ENCODE measurements at places on chromosomes 6 and 20.

DNA sequence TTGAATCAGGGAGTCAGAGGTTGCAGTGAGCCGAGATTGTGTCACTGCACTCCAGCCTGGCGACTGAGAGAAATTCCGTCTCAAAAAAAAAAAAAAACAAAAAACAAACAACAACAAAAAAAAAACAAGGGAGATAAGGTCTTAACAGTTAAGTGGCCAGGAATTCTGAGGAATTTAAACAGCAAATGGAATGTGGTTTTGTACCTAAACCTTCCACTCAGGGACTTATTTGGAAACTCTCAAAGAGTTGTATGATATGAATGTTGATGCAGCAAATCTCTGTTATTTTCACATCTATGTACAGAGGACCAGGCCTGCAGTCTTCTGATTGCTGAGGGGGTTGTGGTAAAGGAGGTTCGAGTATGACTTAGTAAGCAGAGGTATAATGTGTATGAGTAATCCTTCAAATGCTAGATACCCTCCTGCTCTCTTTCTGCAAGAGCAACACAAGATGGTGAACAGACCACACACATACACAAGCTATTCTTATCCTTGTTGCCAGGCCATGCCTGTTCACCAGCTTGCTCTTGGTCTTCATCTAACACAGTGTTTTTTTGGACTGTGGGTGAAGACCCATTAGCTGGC is 174.9 kb upstream of the SCGN start:
- no peak for DNase-seq

DNA sequence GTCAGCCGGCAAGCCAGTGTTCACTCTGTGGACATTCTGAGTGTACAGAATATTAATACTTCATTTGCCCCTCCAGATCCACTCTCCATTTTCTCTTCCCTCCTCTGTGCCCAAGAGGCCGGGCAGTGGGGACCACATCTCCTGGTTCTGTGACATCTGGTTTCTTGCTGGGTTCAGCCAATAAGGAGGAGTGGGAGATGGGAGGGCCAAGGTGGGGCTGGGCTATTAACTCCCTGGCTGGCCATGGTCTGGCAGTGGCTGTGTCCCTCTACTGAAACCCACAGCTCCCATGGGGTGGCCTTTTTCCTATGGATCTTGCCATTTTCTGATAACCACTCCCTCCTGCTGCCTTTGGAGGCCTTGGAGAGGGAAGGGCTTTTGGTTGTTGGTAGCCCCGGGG is 30.0 kb upstream of the SALL4 start:
- DNase-seq: no peak

DNA sequence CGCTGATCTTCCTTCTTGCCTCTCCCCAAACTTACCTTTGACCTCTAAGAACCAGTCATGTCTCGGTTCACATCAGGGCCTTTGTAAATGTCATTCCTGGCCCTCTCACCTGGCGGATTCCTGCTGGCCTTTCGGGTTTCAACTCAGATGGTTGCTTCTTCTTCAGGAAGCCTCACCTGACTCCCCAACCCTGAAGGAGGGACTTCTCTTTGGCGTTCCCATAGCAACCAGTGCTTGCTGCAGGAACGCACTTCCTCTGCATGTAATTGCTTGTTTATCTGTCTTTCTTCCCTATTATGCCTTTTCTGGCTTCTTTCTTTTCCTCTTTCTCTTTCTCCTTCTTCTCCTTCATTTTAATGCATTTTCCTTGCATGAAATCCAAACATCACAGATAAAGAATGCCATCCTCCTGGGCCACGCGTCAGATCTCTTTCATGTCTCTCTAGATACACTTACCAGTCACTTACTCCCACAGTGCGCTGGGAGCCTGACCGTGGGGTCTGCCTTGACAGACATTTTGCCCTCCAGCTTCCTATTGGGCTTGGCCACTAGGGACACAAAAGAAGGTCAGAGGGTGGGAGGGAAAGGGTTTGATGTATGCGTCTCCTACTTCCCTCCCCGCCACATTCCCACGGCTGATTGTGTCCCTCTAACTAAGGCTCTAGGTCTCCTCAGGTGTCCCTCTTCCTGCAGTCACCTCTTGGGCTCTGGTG is 295.7 kb upstream of the TSHZ2 start:
- no peak for DNase-seq

DNA sequence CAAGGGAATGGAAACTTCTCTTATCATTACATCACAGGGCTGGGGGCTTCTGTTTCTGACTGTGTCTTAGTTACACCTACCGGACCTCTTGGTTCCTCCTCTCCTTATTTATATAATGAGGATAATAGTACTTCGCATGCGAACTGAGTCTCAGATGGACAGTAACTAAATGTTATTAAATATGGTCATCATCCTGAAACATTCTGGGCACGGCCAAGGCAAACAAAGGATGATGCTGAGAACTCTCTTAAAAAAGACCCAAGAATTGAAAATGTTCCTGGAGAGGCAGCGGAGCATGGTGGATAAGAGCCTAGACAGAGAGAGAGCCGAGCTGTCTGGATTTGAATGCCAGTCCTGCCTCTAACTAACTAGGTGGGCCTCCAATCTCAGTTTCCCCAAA is 119.8 kb upstream of the SASH1 start:
- no peak for DNase-seq

- DNase-seq: no peak
Observed at GRCh38 chr20:37539424-37539823, 11.7 kb upstream of the BLCAP start.

DNA sequence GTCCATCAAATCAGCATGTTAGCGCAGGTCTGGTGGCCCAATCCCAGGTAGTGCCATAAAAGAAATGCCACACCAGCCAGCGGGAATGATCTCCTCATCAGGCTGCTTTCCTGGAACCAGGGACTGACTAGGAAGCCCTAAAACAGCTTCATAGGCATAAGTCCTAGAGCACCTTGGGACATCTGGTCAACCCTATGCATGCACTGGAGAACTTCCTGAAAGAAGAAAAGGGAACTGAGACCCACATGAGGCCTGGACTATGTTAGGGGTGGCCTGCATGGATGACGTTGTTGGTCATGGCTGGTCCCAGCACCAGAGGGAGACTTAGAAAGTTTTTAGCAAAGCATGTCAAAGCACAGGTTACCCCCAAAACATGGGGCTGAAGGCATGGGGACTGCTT is 7.6 kb upstream of the KCNK16 start:
- no peak for DNase-seq

GRCh38 chr6:115120391-115120790 is 777.6 kb upstream of the HS3ST5 start:
- DNase-seq: no peak

- DNase-seq: no peak
Observed at GRCh38 chr20:56833427-56833826, 204.3 kb downstream of the TFAP2C start.

Data from stimulated activated CD8-positive, alpha-beta memory T cell treated with anti-CD3 and anti-CD28 coated beads, Interleukin-15, amount 100 ng/mL, for 24 hours (primary cell).